ENCODE measurements at places on chromosomes 16 and 17.

- DNase-seq: no peak
Observed at GRCh38 chr16:12317856-12318537, 341.5 kb downstream of the SNX29 start.

GRCh38 chr16:71894229-71894920 is 956 bp upstream of the IST1 start:
- DNase-seq: peak; percentile 46

DNA sequence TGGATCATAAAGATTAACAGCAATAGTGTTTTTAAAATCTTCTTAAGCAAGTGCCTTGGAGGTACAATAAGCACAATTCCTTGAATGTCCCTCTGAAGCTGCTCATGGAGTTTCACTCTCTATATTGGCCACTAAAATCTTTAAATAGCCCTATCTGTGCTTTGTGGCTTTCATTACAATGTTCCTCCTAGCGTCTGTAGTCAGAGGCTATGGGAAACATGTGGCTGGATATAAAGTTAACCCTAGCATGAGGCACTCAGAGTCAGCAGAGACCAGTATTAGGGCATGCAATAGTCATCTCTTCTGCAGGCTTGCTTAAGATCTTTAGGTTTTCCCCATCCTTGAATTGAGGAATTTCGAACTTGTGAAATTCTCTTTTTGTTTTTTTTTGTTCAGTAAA is 668.2 kb downstream of the CDH11 start:
- DNase-seq: no peak

DNA sequence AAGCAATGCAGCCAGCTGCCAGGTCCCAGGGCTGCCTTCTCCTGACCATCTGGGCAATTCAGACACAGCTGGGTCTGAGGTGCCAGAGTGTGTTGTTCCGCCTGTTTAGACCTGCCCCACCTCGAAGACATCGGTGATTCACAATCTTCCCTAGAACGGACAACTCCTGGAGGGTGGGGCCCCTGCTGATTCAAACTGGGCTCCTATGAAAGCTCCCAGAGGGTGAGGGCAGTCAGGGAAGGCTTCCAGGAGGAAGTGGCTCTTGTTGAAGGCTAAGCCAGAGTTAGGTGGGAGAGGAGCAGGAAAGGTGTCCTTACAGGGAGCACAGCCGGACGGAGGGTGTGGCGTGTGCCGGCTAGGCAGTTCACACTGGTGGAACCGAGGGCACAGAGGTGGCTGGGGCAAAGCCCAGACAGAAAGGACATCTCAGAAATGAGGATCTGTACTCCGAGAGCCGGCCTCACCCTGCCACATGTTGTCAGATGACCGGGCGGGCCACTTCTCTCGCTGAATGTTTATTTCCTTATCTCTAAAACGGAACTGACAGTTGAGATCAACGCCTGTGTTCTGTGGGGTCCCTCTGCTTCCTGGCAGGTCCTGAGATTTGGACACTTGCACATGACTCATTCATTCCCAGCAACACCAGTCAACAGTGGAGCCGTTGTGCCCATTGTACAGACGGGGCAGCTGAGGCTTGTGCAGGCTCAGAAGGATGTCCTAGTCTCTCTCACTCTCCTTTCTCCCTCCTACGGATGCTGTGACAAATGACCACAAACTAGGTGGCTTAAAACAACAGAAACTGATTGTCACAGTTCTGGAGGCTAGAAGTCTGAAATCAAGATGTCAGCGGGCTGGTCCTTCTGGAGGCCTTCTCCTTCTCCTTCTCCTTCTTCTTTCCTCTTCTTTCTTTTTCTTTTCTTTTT is 26.9 kb upstream of the LITAF start:
- peak; percentile 76 for DNase-seq

DNA sequence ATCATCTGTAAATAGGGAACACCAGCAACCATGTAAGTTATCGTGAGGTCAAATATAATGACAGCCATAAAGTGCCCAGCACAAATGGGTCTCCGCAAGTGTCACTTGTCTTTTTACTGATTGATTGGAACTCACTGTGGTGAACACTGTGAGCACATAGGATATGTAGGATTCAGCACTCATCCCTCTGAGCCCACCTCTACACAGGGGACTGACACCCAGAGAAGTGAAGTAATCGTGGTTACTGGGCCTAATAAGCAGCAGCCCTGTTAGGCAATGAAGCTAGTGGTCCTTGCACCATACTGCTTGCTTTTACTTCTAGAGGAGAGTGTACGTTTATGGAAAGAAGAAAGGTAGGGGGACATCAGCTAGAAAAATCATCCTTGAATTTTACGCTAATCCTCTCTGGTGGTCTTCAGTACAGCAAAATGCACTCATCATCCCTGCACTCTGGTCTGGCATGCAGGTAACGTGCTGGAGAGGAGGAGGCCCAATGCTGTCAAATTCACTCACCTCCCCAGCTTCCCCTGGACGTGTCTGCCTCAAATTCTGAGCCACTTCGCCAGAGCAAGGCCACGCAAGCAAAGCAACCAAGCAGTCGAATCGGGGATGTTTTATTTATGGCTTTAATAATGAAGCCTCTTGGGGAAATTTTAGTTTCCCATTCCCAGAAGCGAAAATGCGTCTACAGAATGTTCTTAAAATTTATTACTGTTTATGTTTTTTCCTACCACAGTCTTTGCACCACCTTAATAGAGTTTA is 74.7 kb downstream of the YPEL2 start:
- DNase-seq: no peak

DNA sequence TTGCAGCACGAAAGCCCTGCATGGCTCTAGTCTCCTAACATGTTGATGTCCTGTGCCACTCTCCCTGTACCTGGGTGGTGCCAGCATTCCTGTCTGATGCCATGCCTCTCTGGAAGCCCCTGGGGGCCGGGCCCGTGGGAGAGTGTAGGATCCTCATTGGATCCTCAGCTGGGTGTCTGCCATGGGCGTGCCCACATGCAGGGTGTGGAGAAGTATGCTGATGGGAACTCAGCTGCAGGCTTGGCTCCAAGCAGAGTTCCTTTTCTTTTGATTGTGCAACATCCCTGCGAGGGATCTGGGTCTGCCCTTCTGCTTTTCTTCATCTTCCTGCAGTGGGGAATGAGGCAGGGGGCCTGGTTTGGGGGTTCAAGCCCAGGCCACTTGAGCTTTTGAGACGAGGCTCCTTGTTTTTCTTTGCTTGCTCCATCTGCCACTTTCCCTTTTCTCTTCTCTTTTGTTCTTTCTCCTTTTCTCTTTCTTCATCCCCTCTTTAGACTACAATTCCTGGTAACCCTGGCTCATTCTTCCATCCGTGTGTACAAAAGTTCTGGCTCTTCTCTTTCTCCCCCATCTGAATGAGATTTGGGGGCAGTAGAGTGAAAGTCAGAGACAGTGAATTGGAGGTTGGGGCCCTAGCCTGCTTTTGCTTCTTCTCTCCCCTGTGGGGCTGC is 32.9 kb downstream of the KSR1 start:
- peak; percentile 65 for DNase-seq

GRCh38 chr17:41118721-41119120 is 548 bp upstream of the KRTAP4-11 start:
- DNase-seq: no peak

DNA sequence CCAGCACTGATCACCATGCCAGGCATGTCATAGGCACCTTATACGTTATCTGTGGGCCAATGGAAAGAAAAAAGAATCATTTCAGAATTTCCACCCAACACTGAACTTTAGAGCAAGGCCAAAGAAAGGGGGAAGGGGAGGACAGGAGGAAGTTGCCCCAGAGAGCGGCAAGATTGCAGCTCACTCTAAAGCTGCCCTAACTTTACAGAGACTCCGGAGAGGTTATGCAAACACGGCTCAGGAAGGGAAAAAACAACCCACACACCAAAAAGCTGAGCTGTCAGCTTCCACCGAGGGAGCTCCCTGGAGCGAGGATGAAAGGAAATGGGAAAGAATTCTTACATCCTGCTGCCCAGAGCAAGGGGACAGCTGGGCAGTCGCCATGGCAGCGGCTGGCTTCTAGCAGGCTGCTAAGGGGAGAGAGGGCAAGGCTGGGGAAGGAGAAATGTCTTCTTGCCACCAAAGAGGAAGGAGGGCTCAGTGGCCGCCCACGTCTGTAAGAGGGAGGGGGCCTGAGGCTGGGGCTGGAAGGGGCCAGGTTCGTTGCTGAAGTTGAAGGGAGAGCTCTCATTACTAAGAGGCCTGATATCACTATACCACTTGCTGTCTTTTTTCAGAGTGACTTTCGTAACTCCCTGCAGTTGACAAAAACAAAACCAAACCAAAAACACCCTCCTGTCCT is 18.2 kb downstream of the COTL1 start:
- peak; percentile 62 for DNase-seq

DNA sequence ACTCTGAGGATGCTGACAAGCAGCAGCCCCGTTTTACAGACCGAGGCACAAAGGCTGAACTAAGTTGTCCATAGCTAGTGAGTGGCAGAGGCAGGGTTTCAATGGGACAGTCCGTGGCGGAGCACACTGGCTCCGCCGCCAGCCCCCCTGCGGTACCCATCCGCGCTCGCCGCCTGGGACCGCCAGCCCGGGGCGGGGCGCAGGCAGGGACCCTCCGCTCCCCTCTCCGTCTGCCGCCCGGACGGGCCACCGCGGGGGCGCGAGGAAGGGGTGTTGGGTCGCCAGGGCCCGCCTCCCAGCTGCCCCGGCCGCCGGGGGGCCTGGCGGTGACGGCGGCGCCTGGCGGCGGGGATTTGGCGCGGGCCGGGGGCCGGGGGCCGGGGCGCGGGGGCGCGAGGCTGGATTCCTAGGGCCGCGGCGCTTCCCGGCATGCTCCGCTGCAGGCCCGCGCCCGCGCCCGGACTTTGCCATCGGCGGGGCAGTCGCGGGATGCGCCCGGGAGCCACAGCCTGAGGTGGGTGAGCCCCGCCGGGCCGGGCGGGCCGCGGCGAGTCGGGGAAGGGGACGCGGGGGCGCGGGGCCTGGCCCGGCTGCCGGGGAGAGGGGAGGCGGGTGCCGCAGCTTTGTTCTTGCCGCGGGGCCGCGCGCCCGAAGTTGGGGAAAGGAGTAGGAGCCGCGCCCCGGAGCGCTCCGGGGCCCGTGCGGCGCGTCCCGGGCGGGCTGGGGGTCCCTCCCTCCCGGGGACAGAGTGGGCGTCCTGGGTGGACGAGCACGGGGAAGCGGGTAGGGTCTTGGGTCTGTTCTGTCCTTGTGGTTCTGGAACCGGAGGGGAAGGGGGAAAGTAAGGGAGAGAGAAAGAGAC is at the start of gene TMEM98:
TSS of gene TMEM98 (plus strand) at position 430 of the 862 bp plus-strand sequence. CDS start 3,376 bp downstream, outside the sequence.
- no peak for DNase-seq

- no peak for DNase-seq
Observed at GRCh38 chr17:49527927-49528651, 33.0 kb downstream of the NGFR start.

DNA sequence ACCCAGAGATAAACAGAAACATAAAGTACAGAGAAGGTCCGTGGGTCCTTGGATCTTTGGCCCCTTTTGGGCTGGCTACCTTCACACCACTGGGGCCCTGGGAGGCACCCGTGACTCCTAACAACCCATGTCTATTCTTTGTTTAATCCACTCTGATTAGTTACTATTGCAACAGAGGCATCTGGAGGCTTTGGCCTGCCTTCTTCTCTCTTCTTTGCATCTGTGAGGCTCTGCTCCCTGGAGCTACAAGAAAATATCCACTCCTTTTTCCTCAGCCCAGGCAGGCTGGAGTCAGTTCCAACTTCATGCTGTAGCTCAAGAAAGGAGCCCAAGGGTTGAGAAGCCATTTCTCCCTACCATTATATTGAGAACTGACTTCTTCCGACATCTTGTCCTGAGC is 9.5 kb upstream of the CMIP start:
- DNase-seq: no peak

DNA sequence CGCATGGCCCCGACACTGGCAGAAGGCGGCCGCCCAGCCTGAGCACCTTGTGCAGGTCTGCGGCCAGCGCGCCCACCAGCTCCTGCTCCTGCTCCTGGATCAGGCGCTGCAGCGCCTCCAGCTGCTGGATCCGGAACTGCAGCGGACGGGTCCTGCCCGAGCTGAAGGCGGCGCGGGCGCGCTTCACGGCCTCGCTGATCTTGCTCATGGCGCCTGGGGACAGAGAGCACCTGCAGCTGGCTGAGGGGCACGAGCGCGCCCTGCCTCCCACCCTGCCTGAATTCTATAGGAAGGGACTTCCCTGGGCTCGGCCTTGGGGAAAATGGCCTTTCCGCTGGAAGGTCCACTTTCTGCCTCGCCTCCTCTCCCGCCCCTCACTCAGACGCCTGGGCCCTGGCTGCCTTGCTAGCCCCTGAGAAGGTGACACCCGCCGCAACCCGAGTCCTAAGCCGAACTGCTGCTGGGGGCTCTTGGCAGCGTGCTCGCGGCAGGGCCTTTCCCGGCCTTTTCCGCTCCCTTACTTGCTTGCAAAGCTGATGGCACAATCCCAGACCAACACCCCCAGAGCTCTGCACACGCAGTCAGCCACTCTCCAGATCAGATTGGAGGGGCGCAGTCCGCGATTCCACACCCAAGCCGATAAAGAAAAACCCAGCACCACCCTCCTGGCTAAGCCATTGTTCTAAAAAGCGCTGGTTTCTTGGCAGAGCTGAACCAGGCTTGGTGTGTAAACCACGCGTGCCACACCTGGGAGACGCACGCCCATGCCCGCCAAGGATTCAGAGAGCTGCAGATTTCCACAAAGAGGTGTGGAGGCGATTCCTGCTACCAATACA is 3.0 kb downstream of the ALDH3A1 start:
- peak; percentile 79 for DNase-seq

GRCh38 chr16:82527101-82527500 is 99.7 kb upstream of the CDH13 start:
- DNase-seq: no peak

DNA sequence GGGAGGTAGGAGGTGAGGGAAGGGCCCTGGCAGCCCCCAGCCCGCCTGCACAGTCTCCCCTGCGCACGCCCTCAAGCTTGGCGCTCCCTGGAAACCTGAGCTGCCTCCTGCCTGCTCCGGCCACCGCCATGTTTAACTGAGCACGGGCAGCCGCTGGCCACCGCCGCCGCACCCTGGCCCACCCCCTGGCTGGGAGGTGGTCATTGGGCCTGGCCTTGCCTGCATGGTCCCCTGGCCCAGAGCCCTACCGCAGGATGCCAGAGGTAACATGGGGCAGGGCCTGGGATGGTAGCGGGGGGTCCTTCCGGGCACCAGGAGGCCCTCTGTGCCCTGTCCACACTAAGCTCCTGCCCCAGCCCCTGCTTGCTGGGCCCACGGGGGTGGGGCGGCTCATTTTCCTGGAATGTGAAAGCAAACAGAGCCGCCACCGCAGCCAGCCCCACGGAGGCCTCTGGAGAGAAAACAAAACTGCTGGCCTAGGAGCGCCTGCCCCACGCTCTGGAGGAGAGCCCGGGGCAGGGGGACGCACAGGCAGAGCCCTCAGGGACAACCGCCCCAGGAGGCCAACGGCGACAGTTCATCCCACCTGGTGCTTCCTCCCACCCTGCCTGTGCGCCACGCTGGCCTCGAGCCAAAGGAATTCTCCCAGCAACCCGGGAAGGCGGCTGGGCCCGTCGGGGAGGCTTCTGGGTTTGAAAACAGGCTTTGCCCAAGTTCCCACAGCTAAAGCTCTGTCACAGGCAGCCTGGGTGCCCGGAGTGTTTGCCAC is 8.9 kb downstream of the NHERF2 start:
- no peak for DNase-seq

GRCh38 chr17:72183194-72183685 is 62.4 kb downstream of the SOX9 start:
- no peak for DNase-seq

DNA sequence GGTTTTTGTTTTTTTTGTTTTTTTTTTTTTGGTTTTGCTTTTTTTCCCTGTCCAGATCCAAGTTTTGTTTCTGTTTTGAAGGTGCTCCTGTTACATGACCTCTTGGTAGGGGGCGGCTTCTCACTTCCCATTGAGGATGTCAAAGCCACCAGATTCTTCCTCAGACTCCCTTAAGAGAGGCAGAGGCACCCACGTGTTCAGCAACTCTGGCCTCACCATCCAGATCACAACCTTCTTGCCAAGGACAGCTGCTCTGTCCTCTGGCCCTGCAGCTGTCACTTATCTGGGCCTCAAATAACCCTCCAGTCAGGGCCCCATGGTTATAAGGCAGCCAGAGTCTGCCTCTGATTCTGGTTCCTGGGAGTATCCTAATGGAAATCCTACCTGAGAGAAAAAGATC is 208.5 kb downstream of the STX8 start:
- no peak for DNase-seq
